ENCODE measurements at places on chromosomes 4 and X. TPM values are rescaled to one million over a fixed set of nuclear protein-coding genes. Genes with fewer than 3 reads are reported as not detected.
A peak's percentile ranks its signal among the peaks of the same experiment; 100 is the strongest.

Gene MAGEH1
- 29.2 TPM for polyA plus RNA-seq

Gene ATP11C
- 14.5 TPM for polyA plus RNA-seq

Gene BEX1
- 0.27 TPM for polyA plus RNA-seq

Gene LANCL3
- polyA plus RNA-seq: not detected

Gene UTP3
- polyA plus RNA-seq: 30.7 TPM

Gene CC2D2A
- polyA plus RNA-seq: 20.8 TPM

Gene RAI2
- 0.04 TPM for polyA plus RNA-seq

Gene AMTN
- polyA plus RNA-seq: not detected

Gene POLA1
- polyA plus RNA-seq: 3.6 TPM

Gene MAGEB6B
- polyA plus RNA-seq: not detected

Gene RNF212
- polyA plus RNA-seq: 0.51 TPM

Gene NUP62CL
- polyA plus RNA-seq: not detected

Gene MAP3K15
- 0.13 TPM for polyA plus RNA-seq

Gene CFAP299
- polyA plus RNA-seq: 1.0 TPM

Gene NUDT6
- polyA plus RNA-seq: 4.8 TPM

DNA sequence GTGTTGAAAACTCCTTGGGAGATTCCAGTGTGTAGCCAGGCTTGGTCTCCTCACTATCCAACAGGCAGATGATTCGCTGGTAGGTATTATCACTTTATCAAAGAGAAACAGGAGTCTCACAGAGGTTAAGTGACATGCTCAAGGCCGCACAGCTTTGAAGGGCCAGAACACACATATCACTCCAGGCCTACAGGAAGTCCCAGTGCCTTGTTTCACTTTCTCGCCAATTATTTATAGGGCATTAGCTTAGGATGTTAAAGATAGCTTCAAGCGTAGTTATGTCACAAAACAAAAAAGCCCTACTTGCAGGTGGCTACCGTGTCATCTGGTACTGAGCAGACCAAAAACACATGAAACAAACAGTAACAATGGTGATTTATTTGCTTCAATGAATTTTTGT is 13.2 kb downstream of the ATP8A1 start:
- DNase-seq: no peak

DNA sequence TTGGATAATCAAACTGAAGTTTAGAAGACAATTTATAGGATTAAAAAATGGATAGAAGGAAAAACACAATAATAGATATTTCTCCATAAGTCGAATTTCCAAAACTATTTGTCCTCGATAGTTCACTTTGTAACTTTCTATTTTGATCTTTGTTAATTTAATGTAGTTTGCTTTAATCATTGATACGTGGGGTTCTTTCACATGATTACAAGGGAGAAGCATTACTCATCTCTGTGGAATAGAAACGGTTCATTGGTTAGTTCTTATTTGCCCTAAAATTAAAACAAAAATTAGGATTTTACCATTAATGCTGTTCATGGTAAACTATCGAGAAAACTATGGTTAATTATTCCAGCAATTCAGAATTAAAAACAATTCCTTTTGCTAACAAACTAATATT is 2.1 kb downstream of the TET2 start:
- no peak for DNase-seq

DNA sequence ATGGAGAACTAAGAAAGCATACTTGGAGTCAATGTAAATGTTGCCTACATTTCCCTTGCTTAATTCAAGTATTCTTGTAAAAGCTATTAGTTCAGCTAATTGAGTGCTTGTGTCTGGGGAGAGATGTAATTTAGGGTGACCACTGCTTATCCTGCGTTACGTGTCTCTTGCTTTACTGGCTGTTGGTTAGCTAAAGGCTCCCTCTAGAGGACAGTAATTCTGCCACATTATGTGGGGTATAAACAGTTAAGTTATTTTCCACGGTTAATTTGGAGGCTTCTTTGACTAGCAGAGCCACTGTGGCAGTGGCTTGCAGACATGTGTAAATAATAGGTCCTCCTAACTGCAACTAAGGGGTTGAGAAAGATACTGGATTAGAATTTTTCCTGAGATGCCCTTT is 25.3 kb upstream of the NAF1 start:
- peak; percentile 39 for DNase-seq

DNA sequence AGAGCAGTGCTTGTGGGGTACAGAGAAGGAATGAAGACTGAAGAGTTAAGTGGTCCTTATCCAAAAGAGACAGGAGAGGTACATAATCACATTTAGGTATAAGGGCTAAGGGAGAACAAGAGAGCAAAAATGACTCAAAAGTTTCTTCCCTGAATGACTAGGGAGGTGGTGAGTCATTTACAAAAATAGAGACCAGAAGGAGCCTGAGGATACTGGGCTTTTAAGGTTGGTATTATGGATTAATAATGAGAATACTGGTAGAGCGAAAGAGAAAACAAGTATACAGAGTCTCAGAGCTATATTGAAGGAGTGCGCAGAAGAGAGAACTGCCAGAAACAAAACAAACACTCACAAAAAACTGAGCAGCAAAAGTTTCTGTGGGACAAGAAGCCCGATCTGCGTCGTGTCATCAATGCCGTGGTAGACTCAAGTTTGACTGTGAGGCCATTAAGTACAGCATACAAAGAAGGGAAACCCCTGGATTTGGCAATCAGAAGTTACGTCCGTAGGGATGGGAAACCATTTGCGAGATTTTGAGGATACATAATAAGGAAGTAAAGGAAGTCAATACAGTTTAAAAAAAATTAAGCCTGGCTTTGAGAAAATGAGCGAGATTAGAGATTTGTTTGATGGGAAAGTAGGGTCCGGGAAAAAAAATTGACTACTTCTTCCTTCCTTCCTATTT is 129.1 kb upstream of the STIM2 start:
- DNase-seq: peak; percentile 41

- no peak for DNase-seq
Measured at GRCh38 chr4:130080872-130081451, 985.0 kb downstream of the C4orf33 start.

DNA sequence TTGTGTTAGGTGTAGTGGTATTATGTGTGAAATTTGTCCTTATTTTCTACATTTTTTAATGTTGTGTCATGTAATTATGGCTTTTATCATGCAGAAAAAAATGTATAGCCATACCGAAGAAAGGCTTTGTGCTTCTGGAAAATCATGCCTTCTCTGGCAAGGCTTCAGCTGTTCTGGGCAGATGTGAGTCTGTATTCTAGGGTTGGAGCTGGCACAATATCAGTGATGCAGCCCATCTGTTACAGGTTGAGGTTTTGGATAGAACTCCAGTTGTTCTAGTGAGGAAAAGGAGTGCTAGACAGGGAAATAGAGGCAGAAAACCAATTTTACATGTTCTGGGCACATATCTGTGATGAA is 44.8 kb upstream of the PRSS12 start:
- peak; percentile 13 for DNase-seq

GRCh38 chr4:128810331-128810870 is 901 bp downstream of the JADE1 start:
- DNase-seq: peak; percentile 46

DNA sequence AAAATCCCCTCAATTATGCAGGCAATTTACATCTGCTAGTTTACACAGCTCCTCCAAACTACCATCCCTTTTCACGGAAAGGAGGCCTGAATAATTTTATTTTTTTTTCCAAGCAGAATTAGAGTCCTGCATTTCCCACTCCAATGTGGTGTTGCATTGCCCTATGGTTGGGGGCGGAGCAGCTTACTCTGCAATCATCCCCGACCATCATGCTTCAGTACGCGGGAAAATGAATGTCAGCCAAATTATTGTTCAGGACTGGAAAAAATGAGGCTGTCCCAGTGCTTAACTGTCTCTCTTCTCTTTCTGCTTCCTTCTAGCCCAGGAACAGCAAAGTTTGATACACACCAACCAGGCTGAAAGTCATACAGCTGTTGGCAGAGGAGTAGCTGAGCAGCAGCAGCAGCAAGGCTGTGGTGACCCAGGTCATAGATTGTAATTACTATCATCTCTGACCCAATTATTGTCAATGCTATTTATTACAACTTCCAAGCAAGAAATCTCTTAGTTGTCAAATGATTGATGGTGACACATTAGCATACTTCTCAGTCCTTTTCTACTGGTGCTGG is 28.3 kb downstream of the MMRN1 start:
- no peak for DNase-seq

- DNase-seq: no peak
Measured at GRCh38 chr4:97394653-97395052, 748.6 kb downstream of the STPG2 start.

DNA sequence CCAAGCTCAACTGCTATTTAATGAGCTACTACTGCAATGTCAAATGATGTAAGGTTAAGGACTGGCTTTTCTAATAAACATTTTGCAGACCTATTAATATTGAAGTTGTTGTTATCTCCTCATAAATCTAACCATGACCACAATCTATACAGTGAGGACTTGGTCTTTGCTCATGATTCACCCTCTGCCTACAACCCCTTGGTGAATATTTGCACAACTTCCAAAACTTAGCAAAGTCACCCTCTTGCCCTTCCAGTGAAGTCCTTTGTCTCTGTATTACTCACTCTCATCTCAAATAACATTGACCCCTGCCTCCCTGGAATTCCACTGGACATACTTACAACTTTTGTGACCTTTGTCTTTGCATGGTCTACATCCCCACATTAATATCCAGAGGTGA is 204.5 kb downstream of the KCNIP4 start:
- no peak for DNase-seq

DNA sequence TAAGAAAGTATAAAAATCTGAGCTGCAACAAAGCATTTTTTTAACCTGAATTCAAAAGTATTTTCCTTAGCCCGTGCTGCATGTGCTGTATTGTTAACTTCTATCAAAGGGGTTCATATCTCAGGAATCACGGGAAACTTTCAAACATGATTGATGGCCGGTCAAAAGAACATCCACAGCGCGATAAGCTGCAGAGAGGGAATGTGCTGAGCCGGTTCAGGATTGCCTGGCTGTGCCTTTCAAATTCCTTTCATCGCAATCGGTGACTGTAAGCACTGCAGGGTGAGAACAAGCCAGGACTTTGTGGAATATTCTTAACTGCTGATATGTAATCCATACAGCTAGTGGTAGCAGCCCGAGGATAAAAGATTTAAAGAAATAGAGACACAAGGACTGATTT is 210.9 kb upstream of the NOCT start:
- DNase-seq: peak; percentile 7

DNA sequence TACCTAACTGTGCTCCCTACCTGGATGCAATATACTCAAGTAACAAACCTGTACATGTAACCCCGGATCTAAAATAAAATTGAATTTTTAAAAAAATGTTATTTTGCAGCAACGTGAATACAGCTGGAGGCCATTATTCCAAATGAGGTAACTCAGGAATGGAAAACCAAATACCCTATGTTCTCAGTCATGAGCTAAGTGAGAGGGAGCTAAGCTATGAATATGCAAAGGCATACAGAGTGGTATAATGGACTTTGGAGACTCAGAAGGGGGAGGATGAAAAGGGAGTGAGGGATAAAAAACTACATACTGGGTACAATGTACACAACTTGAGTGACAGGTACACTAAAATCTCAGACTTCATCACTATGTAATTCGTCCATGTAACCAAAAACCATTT is 78.6 kb downstream of the CENPC start:
- no peak for DNase-seq

DNA sequence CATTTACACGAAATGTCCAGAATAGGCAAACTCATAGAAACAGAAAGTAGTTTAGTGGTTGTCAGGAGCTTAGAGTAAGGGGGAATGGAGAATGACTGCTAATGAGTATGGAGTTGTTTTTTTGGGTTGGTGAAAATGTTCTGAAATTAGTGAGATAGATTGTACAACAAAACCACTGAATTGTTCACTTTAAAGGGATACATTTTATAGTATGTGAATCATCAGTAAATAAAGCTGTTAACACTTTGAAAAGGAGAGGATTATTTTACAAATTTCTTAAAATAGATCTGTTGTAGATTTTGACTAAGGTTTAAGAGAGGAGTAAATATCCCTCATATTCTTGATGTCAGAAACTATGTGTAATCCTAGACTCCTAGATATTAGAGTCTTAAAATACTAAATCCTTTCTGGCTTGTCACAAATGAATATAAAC is 82.7 kb downstream of the RAPGEF2 start:
- no peak for DNase-seq

- peak; percentile 6 for DNase-seq
Measured at GRCh38 chrX:150899191-150899757, 806 bp upstream of the CD99L2 start.

- no peak for DNase-seq
Measured at GRCh38 chr4:40630335-40631021, 814 bp upstream of the RBM47 start.

DNA sequence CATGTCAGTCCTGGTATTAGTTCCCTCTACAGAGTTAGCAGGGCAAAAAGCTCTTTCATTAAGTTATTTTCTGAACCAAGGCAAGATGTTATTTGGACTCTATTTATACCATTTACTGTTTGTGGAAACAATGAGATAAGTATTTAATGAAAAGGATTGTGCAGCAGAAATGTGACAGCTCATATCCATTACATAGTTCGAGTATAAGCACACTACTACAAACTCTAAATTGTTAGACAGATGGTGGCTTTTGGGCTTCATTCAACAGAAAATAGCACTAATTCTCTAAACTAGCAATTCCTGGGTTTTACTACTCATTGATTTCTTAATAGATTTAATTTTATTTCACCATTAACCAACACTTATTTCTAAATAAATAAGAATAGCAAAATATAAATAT is 95.2 kb upstream of the ANK2 start:
- no peak for DNase-seq

GRCh38 chr4:63123441-63123840 is 1285.8 kb downstream of the TECRL start:
- no peak for DNase-seq

- no peak for DNase-seq
Measured at GRCh38 chr4:184216515-184216914, 1.2 kb downstream of the ENPP6 start.

DNA sequence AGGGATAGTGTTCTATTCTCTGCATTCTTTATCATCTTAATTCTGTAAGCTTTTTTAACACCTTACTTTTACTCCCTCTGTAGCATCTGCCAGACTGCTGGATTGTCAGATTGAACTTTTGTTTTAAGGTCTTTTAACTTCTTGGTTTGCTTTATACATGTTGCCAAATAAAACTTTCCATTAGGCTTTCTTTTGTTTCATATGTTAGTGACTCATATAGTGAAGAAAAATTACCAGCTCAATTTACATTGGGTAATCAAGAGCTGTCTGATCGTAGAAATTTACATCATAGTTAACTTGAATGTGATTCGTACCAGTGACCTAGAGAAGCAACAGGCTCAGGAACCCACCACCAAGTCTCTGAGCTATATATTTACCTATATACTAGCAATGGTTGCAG is 28.5 kb upstream of the KLHL4 start:
- no peak for DNase-seq

GRCh38 chr4:170227928-170228327 is 138.2 kb upstream of the AADAT start:
- DNase-seq: no peak

GRCh38 chr4:57080781-57081650 is 29.2 kb downstream of the IGFBP7 start:
- peak; percentile 98 for DNase-seq

GRCh38 chrX:10513974-10514373 is 106.4 kb downstream of the MID1 start:
- DNase-seq: no peak

DNA sequence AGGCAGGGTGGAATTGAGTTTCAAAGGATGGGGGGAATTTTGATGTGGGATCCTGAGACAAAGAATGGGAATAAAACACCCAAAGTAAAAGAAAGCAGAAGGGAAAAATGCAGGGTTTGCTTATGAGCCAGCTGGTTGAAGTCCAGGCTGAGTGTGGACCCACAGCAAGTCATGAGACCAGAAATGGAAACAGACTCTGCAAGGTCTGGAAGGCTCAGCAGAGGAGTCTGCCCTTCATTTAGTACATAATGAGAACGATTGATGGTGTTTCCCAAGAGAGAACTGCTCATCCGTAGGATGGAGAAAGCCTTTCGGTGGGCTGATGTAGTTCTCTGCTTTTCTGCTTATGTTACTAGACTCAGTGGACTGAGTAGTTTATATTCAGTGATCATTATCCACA is 259.1 kb downstream of the C4orf33 start:
- DNase-seq: no peak
